ENCODE measurements at places on chromosomes 11 and 22. TPM values are rescaled to one million over a fixed set of nuclear protein-coding genes. Genes with fewer than 3 reads are reported as not detected.
A peak's percentile ranks its signal among the peaks of the same experiment; 100 is the strongest.

DNA sequence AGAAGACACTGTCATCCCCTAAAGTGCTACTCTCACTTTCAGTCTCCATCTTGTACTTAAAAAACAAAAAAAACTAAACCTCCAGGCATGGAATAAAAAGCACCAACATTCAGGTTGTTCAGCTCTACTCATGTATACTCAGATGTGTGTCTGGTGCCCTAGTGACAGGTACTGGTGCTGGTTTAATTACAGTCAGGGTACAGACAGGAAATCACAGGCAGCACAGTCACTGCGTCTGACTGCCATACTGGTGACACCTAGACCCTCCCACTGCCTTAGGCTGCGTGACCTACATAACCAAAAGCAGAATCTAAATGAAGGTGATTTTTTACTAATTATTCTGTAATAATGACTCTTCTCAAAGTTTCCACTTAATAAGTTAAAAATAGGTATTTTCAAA, at the start of gene ARHGAP32:
Gene ARHGAP32, minus strand, starts transcription at position 176 of the 400 bp plus-strand sequence. Its CDS starts 127 bp downstream, at position 49.
- DNase-seq = no peak

- no peak for DNase-seq
Measured at GRCh38 chr22:33529424-33530113, 390.7 kb downstream of the LARGE1 start.

GRCh38 chr22:39220890-39221850, 23.6 kb downstream of the PDGFB start:
- no peak for DNase-seq

- DNase-seq = no peak
Measured at GRCh38 chr22:37564111-37564711, 3.9 kb downstream of the CDC42EP1 start.

DNA sequence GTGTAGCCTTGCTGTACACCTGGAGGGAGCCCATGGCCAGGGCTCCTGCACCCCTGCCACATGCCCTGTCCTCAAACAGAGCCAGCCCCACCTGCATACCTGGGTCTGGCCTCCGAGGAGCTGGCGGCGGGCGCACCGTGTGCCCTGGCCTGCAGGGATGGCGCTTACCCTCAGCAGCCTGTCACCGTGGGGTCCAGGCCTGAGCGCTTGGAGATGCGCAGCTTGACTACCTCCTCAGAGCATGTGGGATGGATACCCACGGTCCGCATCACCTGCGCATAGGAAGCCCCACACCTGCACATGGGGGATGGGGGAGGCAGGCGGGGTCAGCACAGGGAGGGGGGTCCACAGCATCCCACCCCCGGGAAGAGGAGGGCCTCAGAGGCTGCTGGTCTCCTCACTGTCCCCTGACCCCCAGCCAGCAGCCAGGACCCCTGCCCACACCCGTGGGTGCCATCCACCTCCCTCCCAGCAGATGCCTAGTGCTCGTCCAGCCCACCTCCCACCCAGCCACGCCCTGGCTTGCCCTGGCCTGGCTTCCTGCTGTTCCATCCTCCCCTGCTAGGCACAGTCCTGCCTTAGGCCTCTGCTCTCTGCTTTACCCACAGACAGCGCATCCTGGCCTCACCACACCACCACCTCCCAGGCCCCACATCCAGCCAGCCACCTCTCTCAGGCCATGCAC, 22.4 kb upstream of the GNB1L start:
- DNase-seq = peak; percentile 40

DNA sequence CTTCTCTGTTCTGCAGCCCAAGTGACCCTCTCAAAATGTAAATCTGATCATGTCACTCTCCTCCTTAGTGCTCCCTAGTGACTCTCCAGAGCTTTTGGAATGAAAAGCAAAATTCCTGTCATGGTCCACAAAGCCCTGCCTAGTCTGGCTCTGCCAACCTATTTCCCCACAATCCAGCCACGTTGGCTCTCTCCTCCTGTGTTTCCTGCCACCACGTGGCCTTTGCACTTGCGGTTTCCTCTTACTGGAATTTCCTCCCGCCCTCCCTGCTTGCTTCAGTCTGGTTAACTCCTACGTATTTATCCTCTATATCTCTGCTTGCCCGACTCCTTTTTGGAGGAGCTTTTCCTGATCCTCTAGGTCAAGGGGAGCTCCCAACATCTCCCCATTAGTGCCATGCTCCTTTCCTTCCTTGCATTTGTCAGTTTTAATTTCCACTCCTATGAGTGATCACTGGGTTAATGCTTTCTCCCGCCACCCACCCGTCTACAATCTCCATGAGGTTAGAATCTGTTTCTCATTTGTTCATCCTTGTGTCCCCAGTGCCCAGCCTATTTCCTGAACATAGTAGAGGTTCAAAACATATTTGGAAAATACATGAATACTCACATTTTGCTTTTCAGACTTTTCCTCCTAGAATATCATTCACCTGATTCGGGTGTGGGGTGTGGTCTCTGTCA, 11.5 kb downstream of the NNMT start:
- no peak for DNase-seq

DNA sequence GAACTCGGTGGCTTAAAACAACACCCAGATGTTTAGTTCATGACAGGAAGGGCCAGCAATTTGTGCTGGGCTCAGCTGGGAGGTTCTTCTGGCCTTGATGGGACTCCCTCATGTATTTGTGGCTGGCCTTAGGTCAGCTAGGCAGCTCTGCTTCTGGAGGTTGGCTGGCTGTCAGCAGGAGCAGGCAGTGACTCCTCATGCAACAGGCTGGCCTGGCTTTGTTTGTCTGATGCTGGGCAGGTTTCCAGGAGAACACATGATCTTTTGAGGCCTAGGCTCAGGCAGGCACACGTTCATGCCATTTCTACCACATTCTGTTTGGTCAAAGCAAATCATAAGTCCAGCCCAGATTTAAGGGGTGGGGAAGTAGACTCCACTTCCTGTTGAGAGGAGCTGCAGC, 571.2 kb downstream of the TBC1D22A start:
- no peak for DNase-seq

Gene ST14
- total RNA-seq = 0.94 TPM

Gene HBB
- total RNA-seq = not detected

Gene WT1
- not detected for total RNA-seq

Gene OR2AT4
- not detected for total RNA-seq

Gene SCGB1D4
- total RNA-seq = not detected

Data from naive thymus-derived CD8-positive, alpha-beta T cell (primary cell).